ENCODE measurements at places on chromosomes 4 and X.
A peak's percentile ranks its signal among the peaks of the same experiment; 100 is the strongest.

GRCh38 chr4:35556387-35556786 is 687.9 kb downstream of the ARAP2 start:
- no peak for DNase-seq

- no peak for DNase-seq
Observed at GRCh38 chr4:81030981-81031791, 678 bp downstream of the BMP3 start.

DNA sequence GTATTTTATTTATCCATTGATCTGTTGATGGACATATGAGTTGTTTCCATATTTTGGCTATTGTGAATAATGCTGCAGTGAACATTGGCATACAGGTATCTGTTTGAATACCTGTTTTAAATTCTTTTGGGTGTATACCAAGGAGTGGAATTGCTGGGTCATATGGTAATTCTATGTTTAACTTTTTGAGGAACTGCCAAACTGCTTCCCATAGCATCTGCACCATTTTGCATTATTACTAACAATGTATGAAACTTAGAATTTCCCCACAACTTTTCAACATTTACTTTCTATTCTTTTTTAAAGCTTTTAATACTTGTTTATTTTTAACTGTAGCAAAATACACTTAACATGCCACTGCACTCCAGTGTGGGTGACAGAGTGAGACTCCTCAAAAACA is 57.0 kb upstream of the MSN start:
- DNase-seq = no peak

- no peak for DNase-seq
Observed at GRCh38 chrX:153871946-153872878, 13.8 kb downstream of the L1CAM start.

DNA sequence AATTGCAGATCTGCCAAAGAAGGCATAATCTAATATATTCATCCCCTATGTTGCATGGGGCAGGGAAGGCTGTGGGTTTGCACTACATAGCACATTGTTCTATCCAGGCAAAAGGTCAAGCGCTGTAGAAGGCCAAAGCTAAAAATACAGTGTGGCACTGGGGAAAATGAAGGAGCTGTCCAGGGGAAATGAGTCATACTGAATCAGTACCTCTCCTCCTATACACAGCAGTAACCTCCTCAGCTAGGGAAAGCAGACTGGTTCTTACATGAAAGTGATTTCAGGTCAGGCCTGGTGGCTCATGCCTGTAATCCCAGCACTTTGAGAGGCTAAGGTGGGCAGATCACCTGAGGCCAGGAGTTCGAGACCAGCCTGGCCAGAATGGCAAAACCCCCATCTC is 31.0 kb upstream of the SLC25A4 start:
- no peak for DNase-seq

DNA sequence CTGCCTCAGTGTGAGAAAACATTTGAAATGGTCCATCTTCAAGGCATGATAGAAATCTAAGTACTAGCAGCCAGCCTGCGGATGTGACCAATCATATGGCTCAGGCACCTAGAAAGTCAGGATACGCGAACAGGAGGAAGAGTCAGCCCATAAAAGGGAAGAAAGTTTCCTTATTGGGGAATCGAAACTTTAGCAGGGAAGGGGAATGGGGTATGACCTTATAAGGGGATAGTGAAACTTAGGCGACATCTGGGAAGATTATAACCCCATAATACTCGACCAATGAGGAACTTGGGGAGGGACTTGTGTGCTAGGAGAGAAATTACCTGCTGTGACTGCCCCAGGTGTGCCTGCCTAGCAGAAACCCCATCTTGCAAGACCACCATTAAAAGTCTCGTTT is 26.2 kb upstream of the PYURF start:
- no peak for DNase-seq

- no peak for DNase-seq
Observed at GRCh38 chr4:151153585-151153984, 54.2 kb downstream of the RPS3A start.

GRCh38 chrX:84187533-84188319 is at the start of gene RPS6KA6:
RPS6KA6 (minus strand) TSS chrX:84188199; CDS start chrX:84187899, 300 bp downstream.
- DNase-seq = peak; percentile 23

- no peak for DNase-seq
Observed at GRCh38 chr4:62531731-62532130, 1331.6 kb downstream of the ADGRL3 start.

GRCh38 chr4:74543231-74543781 is 98.4 kb downstream of the AREG start:
- no peak for DNase-seq
